ENCODE measurements at places on chromosomes 1 and 21.

GRCh38 chr1:220528679-220529501 lies 954 bp downstream of the MARK1 start:
- no peak for DNase-seq

GRCh38 chr1:117045644-117046043 lies 14.5 kb upstream of the TTF2 start:
- DNase-seq, result no peak

- DNase-seq, result no peak
These were observed 69.7 kb downstream of the CC2D1B start for GRCh38 chr1:52296345-52296744.

- peak; percentile 25 for DNase-seq
These were observed 178.1 kb downstream of the SLC45A1 start for GRCh38 chr1:8495928-8496401.

DNA sequence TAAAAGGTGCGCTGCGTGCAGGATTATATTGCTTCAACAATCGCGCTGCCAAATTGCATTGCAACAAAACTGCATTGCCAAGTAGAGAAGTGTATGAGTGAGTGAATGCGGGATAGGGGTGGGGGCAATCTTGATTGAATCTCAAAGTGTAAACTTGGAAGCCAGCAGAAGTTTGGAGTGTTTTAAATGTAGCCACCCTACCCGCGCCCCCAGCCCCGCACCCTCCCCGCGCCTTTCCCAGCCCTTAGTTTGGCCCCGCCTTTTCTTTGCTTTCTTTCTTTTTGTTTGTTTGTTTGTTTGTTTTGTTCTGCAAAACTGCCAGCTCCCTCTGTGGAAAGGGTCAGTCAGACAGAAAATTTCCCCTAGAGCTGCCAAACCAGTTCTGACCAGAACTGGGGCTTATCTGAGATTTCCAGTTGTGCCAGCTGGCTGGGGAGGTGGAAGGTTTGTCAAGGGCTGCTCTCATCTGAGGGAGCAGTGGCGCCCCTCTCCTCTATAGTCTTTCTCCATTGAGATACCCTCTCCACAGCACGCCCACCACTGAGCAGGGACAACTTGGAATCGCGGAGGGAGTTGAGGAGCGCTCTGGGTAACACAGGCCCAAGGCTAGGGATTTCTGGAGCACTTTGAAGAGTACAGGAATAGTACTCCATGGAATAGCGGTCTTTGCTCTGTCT lies 666 bp upstream of the BEND5 start:
- no peak for DNase-seq

- no peak for DNase-seq
These were observed 79.4 kb upstream of the USH2A start for GRCh38 chr1:216502528-216503162.

GRCh38 chr1:204979891-204980649 lies 62.9 kb upstream of the CNTN2 start:
- no peak for DNase-seq

GRCh38 chr1:31101147-31101502 lies 35.6 kb upstream of the PUM1 start:
- DNase-seq, result no peak

GRCh38 chr1:183792300-183792699 lies 12.6 kb upstream of the RGL1 start:
- DNase-seq, result no peak

DNA sequence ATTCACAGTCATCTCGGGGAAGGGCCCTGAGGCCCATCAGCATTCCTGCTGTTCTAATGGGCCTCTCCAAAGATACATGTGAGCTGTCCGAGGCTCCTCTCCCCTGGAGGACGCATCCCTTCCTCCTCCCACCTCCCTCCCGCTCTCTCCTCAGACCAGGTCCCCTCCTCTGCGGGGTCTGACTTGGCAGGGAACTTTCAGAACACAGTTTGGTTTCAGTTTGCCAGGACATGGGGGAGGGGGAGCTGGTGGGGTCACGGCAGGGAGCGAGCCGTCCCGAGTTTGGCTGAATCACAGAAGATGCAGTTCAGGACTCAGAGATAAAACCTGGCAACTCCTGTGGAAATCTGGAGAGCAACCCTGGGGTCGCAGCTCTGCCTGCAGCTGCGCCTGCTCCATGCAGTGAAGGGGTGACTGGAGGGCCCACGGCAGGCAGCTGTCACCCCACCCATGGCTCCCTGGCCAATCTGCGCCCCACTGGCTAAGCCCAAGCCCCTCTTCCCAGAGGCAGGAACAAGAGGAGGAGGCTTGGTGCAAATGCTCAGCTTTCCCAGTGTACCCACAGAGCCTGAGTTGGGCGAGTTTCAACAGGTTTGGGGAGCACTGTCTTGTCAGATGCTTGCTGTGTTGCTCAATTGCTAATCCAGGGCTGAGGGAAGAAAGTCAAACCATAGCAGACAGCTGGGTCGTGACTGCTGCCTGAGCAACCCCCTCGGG lies 5.7 kb downstream of the WNT4 start:
- DNase-seq, result no peak

GRCh38 chr1:230699716-230700115 lies 14.2 kb downstream of the AGT start:
- no peak for DNase-seq

- no peak for DNase-seq
These were observed 154.7 kb downstream of the PTGER3 start for GRCh38 chr1:70892930-70893329.

DNA sequence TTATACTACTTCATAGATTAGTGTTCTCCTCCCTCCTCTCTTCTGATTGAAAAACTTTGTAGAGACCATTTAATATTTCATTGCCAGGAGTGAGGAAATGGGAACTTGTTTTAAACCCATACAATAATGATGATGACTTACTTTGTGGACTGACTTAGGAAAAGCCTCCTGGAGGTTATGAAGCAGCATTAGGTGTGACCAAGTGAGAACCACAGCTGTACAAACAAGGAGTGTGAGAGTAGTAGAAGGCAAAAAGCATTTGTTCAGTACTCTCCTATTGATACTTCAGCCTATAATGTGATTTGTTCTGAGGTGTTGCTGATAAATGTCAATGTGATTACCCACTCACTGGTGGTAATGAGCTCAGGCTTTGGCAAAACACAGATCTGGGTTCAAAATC lies 8.4 kb downstream of the TIPRL start:
- no peak for DNase-seq

DNA sequence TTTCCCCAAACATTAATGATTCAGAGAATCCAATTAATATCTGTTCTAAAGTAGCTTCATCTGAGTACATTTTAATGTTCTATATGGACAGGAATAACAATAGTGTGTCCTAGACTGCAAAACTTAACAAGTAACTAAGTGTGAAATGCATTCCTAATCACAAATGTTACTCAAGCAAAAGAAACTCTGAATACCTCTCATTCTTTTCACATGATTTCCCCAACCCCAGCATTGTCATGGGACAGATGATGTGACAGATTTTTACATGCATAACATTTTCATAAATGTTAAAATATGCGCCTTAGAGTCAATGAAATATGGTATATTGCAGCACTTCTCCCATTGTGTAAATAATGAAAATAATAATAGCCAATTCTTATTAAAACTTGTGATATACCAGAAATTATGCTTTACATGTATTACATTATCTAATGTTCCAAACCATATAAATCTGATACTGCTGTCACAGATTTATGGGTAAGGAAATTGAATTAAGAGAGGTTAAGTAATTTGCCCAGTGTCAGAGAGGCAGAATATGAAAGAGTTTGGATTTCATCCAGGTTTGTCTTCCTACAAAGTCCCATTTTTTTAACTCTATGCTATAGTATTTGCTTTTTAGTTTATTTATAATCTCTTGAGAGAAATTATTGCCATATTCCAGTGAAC lies 269.4 kb downstream of the LRRC7 start:
- no peak for DNase-seq

GRCh38 chr1:22507587-22507986 lies 55.7 kb upstream of the EPHA8 start:
- no peak for DNase-seq

- DNase-seq, result peak; percentile 83
These were observed 116.3 kb downstream of the DAB1 start for GRCh38 chr1:57307392-57308170.

GRCh38 chr1:241810769-241811405 lies 37.1 kb upstream of the EXO1 start:
- DNase-seq, result no peak

GRCh38 chr1:2299131-2299627 lies 71.1 kb downstream of the SKI start:
- DNase-seq, result no peak

DNA sequence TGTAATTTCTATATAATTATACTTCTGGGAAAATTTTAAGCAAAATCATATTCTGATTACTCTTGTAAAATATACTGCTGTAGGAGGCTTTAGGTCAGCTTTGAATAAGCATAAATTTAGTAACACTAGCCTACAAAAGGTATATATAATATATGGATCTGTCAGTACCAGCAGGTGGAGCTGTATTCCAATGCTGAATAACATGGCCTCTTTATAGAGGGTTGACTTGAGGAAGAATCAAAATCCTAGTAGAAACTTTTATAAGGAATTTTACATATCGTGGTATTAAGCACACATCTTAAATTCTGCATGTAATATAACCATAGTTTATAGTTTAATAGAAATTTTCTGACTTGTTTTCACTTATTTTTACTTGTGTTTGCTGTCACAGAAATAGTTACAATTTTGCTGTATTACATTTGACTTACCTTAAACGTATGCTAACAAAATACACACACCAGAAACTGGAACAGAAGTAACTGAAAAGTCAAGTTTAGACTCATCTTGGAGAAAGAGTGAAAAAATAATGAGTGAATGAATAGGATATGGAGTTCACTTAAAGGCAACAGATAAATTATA lies 79.3 kb downstream of the HMCN1 start:
- DNase-seq, result peak; percentile 9

DNA sequence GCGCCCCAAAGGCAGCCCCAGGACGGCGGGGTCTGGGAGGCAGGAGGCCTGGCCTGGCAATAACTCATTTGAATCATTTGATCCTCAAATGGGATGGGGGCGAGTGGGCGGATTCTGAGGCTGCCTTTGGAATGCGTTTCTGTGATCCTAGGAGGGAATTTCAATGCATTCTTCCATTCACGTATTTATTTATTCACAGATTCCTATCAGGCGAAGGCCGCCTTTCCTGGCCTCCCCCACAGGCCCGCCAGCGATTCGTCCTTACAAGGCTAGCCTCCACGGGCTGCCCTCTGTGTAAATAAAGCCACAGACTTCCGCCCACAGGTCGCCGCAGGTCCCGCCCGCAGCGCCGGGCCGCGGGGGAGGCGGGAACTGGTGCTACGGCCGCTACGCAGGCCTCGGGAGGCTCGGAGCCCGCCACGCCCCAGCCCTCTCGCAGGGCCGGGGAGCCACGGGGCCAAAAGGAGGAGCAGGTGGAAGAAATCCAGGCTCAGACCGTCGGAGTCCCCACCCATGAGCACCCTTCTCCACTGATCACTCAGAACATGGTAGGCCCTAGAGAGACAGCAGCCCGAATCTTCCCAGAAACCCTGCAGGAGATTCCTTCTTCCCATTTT lies 31.3 kb upstream of the JUN start:
- peak; percentile 59 for DNase-seq

GRCh38 chr1:204275695-204276370 lies 62.0 kb upstream of the GOLT1A start:
- no peak for DNase-seq

DNA sequence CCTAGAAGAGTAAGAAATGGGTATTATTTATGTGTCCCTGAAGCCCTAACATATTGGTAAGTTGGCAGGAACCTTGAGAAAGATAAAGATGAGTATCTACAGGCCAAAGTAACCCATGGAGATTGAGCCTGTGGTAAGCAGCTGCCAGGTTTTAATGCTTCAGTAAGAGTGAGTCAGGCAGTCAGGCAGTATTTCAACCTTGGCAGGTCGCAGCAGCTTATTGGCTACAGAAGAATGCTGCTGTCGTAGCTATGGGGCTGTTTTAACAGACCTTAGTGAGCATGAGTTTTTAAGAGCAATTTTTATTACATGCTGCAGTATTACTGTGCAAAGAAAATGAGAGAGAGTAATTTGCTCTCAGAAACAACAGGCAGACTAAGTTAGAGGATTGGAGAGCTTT lies 10.3 kb upstream of the SLC30A10 start:
- DNase-seq, result no peak

DNA sequence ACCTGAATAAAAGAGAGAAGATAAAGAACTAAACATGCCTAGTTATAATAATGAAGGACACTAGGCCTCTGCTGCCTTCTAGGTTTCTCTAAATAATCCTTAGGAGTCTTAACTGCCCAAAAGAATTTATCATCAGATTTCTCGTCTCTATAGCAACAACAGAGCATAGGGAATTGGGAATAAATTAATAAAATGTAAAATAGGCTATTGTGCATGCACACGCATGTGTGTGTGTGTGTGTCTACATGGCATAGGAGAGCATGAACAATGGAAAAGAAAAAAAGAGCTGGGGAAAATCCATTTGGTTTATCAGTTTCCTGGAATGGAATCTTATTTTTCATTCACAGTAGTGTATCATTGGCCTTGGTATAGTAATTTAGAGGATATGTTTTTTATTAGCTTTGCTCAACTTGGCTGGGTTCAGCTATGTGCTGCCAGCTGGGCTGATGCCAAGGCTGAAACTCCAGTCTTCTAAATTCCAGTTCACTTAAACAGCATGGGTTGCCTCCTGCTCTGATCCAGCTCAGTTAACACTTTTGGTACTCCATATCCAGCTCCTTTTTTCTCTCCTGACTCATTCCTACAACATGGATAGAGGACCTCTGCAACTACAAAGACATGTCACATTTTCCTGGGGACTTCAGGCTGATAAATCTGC lies 80.6 kb upstream of the SLFNL1 start:
- no peak for DNase-seq

DNA sequence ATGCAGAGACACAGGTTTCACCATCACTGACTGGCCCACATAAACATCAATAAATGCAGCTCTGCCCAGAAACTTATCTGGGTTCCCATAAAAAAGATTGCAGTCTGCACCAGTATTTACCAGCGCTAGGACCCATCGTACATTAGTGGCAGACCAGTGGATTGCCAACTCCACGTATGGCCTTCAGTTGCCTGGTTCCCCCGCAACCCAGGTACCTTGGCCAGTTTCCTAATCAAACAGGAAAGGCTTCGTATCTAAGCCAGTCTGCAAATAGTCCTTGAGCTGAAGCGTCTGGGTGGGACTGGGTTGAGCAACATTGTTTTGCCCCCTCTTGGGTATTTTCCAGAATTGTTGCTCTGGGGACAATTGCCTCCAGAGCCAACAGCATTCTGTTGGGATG lies 1639.3 kb downstream of the MRPL39 start:
- DNase-seq, result no peak

GRCh38 chr21:28798798-28799197 lies 193.9 kb downstream of the LTN1 start:
- no peak for DNase-seq

- no peak for DNase-seq
These were observed 137.8 kb upstream of the RAB4A start for GRCh38 chr1:229133151-229133550.

DNA sequence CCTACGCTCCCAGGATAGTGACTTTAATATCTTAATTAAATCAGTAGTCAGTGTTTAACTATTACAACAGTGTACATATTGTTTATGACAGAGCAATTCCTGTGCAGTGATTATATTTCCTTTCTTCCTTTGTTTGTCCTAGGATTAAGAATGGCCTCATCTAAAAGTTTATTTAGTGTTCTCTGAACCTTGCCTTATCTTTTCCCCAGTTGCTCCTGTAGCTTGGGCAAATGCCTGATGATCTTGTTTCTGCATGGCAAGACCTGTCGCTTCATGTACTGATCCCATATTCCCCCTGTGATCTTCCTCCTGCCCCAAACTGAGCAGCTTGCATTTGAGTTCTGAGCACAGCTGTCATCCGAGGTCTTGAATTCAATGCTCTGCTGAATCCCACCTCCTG lies 69.1 kb upstream of the STUM start:
- no peak for DNase-seq

- no peak for DNase-seq
These were observed 74.4 kb upstream of the HAO2 start for GRCh38 chr1:119294199-119294598.

Data from CD4-positive, CD25-positive, alpha-beta regulatory T cell (primary cell).